RCC 7860 (cell line): ENCODE measurements at places on chromosomes 16 and 17.

GRCh38 chr17:4648741-4649140, 7.3 kb upstream of the ALOX15 start:
- DNase-seq, result no peak

DNA sequence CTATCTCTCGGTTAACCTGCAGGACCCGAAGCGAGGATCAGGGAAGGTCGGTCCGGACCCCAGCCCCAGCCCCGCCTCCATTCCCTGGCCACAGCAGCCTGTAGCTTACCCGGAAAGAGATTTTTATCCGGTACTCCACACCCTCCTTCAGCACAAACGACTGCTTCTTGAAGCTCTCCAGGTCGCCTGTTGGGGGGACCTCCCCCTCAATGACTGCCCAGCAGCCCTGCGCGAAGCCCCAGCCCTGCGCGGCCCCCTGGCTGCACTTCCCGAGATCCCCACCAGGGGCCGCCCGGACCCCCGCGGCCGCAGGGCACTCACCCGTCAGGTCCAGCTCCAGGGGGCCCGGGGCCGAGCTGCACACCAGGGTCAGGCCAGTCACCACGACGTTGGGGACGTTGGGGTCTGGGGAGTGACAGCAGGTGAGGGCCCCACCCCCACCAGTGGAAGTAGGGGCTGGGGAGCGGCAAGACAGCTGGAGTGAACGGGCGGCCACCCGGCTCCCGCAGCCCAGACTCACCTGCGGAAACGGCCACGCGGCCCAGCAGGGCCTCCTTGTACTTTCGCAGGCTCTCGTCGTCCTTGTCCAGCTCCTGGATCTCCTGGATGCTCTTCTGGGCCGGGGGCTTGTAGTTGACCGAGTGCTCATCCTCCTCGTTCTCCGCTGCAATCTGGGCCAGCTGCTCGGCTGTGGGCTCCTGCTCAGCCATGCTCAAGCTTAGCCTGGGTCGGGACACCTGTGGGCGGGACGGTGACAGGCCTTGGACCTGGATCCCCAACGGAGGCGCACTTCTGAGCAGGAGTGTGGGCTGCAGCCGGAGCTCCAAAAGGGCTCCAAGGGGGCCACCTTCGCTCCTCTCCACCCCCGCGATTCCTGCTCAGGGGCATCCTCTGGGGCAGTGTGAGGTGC, 1.7 kb downstream of the ARHGDIA start:
- no peak for DNase-seq

DNA sequence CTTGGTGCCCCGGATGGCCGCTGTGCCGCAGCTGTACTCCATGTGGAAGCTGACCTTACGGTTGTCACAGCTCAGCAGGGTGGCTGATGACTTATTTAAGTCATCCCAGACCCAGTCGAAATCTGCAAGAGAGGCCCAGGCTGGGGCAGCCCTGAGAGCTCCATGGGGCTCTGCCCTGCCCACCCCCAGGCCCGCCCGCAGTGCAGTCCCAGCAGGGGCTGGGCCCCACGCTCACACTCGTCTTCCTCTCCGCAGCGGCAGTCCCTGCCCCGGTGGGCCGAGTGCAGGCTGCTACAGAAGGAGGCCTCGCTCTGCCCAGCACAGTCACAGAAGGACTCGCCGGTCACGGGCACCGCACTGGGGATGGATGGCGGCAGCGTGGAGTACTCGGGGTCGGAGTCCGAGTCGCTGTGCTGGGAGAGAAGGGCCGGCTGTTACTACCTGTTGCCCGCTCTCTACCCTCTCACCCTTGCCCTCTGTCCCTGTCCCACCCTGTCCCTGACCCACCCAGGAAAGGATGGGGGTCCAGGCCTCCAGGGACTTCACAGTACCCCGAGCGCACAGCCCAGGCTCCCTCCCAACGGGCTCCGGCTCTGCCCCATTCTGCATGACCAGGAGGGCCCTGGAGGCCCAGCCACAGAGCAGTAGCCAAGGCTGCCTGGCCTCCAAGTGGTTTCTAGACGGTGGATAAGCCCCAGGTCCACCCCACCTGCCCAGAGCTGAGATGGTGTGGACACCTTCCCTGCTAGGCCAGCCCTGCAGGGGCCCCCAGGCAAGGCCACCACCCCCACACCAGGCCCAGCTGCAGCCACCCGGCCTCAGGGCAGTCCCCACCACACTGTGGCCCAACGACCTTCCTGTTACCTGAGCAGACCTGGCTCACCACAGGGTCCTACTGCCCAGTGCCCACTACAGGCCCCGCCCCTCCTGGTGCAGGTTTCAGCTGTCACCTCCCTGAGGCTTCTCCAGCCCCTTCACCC, 3.9 kb downstream of the SPSB3 start:
- DNase-seq, result no peak

DNA sequence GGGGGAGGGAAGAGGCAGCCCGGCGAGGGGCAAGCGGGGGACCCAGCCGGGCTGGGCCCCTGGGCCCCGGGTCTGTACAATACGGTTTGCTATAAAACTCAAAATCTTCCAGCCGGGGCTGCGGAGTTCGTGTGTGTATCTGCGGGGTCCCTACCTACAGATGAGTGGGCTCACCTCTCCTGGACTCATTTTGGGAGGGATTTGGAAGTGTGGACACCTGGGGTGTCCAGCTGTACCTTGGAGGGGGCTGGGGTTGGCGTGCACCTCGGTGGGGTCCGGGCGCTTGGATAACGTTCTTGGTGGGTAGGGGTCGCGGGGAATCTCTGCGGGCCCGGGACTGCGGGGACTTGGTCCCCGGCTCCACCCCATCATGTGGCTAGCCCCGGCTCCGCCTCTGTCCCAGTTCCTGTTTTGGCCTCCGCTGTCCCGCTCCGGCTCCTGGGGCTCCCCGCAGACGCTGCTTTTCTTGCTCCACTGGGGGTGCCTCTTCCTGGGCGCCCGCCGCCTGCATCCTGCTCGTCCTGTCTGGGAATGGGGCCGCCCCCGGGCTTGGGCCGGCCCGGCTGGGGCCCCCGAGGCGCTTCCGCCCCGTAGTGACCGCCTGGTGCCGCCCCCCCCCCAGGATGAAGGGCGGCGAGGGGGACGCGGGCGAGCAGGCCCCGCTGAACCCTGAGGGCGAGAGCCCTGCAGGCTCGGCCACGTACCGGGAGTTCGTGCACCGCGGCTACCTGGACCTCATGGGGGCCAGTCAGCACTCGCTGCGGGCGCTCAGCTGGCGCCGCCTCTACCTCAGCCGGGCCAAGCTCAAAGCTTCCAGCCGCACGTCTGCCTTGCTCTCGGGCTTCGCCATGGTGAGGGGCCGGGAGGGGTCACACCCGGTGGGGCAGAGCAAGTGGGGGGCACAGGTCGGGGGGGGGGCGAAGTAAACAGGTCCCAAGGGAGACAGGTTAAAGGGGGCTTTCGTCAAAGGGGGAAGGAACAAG, at the start of gene ORAI3:
Gene ORAI3, plus strand, starts transcription at position 402 of the 983 bp plus-strand sequence. Its CDS starts 222 bp downstream, at position 624.
- DNase-seq, result peak; percentile 36

GRCh38 chr16:53053967-53054669, 673 bp upstream of the CHD9 start:
- DNase-seq, result no peak

- DNase-seq, result no peak
Measured at GRCh38 chr17:49971848-49972485, 3.0 kb downstream of the DLX4 start.

DNA sequence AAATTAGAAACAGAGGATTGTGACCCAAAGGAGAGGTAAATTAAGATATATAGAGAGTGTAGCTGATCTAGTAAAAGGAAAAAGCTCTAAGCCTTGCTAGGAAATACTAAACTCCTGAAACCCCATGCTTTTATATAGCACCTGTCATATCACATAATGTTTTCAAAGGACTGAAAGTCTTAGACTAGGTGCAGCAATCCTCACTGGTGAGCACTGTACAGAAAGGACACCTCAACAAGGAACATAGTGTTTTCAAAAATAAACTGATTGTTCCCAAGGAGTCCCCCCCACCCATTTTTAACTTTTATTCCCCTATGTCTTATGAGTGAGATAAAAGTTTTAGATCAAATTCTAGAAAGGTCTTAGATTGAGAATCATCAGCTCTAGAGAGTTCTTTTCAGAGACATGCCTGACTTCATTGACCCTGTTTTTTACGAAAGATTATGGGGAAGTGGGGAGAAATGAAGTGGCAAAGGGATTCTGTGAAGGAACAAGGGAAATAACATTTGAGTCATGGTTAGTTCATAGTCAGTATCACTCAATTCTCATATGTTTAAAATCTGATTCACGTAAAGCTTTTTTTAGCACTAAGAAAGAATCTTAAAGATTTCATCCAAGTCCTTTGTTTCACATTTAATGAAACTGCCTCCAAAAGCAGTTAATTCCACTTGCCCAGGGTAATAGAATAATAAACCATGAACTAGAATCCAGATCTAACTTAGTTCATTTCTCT, 166.4 kb downstream of the CYB561 start:
- peak; percentile 22 for DNase-seq

DNA sequence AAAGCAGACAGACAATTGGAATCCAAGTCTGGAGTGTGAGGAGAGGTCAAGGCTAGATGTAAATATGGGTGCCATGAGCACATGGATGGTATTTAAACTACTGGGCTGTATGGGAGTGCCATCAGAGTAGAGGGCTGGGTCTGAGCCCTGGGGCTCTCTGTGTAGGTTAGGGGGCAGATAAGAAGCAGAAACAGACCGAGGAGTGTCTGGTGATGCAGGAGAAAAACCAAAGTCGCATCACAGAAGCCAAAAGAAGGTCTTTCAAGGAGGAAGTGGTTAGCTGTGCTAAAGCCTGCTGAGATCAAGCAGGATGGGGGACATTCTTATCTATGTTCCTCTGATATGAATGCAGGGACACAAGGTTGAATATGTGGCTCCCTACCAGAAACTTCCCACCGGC, 1.9 kb downstream of the TSEN54 start:
- DNase-seq, result no peak

DNA sequence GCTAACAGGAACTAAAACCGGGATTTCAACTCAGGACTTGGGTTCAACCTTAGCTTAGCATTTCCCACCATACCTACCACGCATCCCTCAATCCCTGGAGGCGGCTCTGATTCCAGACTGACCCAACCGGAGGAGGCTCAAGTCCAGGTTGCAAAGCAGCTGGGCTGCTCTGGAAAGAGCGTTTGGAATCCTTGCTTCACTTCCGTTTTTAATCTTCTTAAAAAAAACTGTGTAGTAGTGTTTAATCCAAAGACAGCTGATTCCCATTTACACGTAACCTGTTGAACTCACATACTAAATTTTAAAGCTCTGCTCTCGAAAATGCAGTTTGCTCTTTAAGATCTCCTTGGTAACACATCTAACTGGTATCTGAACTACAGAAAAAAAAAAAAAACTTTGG, 50.0 kb downstream of the NXN start:
- DNase-seq, result no peak

GRCh38 chr17:72714357-72714966, 378.0 kb downstream of the SLC39A11 start:
- DNase-seq, result no peak

DNA sequence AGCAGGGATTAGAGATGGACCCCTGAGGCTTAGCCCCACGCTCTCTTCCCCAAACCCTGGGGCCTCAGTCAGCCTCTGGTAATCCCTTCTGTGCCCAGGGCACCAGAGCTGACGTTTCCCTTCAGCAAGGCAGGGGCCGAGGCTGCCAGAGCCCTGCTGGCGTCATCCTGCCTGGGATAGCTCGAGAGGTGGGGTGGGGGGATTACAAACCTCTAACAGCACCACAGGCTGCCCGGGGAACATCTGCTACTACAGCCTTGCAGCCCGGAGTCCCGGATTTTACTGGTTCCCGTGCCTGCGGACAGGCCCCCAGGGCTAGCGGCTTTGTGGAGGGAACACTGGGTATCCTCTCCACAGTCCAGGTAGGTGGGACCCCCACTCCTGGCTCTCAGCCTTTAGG, at the start of gene AANAT:
Gene AANAT, plus strand, starts transcription at position 238 of the 400 bp plus-strand sequence. CDS start 1,144 bp downstream, outside the sequence.
- DNase-seq, result no peak

DNA sequence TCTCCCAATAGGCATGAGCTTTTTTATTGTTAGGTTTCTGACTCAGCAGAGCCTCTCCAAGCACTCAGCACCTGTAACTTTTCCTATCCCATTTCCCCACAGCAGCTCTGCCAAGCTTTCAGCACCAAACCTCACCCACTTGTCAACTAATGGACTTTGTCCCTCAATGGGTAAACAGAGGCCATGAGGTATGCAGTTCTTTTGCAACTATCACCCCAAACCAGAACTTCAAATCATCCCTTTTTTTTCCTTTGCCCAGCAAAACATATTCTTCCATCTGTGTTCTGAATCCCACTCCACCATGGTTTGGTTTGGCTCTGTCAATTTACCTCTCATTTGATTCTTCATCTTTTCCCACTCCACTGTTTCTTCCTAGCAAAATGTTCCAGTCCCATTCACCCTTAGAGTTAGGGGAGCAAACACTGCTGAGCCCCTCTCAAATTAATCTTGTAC, 58.1 kb downstream of the TOX3 start:
- DNase-seq, result no peak

GRCh38 chr17:73261617-73261951, at the start of gene CPSF4L:
Gene CPSF4L, minus strand, starts transcription at chr17:73261880. Its CDS starts 62 bp downstream, at chr17:73261818.
- no peak for DNase-seq

GRCh38 chr17:75130059-75130631, 1.4 kb downstream of the NT5C start:
- no peak for DNase-seq

- peak; percentile 89 for DNase-seq
Measured at GRCh38 chr17:59423137-59423724, 91.8 kb downstream of the YPEL2 start.

DNA sequence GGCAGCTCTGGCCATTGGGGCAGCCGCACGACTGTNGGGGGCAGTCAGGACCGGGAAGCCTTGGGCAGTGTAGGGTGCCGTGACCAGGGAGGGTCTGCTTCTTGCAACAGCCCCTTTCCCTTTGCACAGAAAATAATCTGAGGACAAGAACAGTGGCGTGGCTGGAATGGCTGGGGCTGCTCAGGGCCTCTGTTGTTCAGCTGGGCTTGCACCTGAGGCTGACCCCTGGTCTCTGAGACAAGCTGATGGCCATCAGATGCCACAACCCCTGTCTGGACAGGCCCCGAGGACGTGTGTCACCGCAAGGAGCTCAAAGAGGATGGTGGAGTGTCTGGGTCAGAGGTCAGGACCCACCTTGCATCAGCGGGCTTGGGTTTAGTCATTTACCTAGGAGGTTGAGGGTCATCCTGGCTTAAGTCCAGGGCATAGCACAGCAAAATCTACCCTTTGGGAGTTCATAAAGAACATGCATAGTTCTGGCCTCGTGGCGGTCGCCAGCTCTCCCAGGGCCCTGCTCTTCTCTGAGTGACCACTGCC, 46.9 kb downstream of the METRNL start:
- DNase-seq, result no peak

DNA sequence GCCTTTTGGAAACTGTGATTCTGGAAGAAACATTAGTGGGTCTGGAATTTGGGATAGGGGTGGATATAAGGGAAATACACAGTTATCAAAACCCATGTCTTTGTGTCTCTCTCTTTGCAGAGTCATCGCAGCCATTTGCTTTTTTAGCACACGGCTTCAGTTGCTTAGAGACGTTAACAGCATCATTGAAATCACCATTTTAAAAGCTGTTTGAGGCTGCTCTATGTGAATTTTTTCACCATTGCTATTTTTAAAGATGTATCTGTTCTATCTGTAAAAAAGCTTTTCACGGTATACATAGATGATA, 47.3 kb downstream of the OMG start:
- no peak for DNase-seq

- no peak for DNase-seq
Measured at GRCh38 chr17:77489239-77489892, 348.6 kb downstream of the SEC14L1 start.

GRCh38 chr17:8698162-8698971, 46.3 kb downstream of the CCDC42 start:
- no peak for DNase-seq
